ENCODE measurements at places on chromosomes 7 and 10.
A peak's percentile ranks its signal among the peaks of the same experiment; 100 is the strongest.

- no peak for DNase-seq
These were observed 22.1 kb downstream of the CLDN12 start for GRCh38 chr7:90425376-90425775.

DNA sequence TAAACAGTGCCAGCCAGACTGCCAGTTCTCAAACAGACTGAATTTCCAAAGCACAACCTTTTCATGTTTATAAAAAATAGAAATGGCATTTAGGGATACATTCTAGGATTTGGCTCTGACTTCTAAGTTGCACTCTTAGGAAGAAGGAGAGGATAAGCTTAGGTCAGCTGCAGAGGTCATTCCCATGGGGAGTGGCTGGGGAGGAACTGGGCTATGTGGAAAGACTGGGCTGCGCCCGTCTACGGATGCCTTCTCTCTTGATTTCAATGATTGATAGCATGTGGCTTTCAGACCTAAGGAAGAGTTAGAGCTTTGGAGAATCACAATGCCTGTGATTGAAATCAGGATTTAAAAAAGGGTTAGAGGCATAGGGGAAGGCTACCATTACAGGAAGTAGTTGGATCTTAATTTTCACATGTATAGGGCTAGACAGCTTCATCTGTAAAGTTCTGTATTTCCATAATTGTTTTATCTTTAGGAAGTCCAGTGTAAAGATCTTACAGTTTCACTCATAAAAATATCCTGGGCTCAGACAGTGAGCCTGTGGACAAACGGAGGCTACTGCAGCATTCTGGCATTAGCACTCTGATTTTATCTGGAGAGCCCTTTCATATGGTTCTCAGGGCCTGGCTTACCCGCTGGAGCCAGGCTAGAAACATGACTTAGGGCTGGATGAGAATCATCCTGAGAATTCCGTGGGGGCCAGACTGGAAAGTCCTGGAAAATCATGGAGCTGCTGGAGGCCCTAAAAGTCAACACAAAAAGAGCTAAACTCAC, 29.5 kb downstream of the NUDT5 start:
- no peak for DNase-seq

- no peak for DNase-seq
These were observed 210.1 kb downstream of the JCAD start for GRCh38 chr10:29849126-29849833.

DNA sequence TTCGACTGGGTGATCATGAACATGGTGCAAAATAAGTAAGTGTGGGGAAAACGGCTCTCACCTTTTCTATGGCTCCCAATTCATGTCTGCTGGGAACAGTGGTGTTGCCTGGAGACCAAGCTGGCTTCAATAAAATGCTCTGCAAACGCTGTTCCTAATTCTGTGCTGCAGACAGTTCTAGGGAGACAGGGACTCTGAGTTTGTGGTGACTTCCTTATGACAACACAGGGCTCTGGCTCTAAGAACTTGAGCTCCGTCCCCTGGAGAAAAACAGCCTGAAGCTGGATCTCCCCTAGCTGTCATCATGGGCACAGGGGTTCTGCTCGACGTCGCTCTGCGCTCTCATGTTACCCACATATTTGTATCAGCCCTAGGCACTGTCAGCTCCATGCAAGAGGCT, 61.0 kb upstream of the INSYN2A start:
- no peak for DNase-seq

- no peak for DNase-seq
These were observed 47.6 kb downstream of the FZD1 start for GRCh38 chr7:91311839-91312238.

DNA sequence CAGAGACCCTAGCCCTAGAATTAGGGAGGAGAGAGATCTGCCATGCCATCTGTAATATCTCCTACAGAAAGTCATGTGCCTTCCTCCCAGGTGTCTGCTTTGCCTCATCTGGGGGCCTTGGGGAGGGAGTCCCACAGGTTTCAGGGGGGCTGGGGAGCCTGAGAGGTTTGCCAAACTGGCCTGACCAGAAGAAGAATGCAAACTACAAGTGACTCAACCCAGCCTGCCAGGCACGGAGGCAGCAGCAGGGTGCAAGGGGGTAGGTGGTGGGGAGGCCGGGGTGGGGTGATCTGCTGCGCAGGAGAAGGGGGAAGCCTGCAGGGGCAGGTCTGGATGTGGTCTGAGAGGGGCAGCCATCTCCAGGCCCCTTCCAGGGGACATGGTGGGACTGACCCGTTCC, 9.6 kb upstream of the TRIM8 start:
- DNase-seq = no peak

DNA sequence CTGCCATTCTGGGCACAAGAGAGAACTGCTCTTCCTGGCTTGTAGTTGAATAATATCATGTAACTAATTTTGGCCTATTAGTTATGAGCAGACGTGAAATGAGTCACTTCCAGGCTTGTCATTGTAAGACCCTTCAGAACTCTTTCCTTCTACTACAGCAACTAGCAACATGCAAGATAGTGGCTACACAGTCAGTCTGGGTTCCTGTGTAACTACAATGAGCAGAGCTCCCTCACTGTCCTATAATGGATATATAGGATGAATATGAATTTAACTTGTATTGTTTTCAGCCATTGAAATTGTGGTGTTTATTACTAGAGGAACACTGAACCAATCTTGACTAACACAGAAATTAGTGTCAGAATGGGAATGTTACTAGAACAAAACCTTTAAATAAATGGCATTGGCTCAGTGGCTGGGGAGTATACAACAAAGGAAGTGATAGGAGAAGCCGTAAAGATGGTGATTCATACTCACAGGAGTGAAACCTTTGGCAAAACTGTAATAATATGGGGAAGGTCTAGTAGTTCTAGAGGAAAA, 2.9 kb upstream of the MTPN start:
- DNase-seq = peak; percentile 54

GRCh38 chr10:110224992-110225391, 17.6 kb downstream of the MXI1 start:
- DNase-seq = no peak

- no peak for DNase-seq
These were observed 399.8 kb downstream of the HTR7 start for GRCh38 chr10:90458054-90458453.

DNA sequence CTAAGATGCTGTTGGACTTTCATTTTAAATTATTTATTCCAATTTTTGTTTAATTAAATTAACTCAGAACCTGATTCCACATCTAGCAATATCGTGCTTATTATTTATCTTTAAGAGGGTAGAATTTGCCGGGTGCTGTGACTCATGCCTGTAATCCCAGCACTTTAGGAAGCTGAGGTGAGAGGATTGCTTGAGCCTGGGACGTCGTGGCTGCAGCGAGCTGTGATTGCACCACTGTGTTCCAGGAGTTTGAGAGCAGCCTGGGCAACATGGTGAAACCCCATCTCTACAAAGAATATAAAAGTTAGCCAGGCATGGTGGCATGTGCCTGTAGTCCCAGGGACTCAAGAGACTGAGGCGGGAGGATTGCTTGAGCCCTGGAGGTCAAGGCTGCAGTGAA, 47.8 kb downstream of the ZFAND4 start:
- no peak for DNase-seq

- DNase-seq = peak; percentile 59
These were observed 16.7 kb downstream of the LRRN3 start for GRCh38 chr7:111107579-111107978.

- DNase-seq = no peak
These were observed 67.9 kb downstream of the ADD3 start for GRCh38 chr10:110075686-110076085.

DNA sequence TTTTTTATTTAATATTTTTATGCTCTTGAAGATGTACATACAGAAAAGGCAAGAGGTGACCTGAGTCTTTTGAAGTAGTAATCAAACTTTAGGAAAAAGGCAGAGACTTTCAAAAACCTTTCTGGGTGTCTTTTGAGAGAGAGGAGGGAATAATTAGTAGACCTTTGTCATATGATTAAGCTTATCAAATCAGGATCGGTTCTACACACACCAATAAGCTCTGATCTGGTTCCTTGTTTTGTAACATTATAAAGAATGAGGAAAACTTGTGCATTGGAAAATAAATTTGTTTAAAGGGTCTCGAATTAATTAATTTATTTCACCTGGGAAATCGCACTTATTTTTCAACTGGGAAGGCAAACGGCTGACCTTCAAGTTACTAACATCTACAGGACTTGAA, 11.9 kb downstream of the TWIST1 start:
- DNase-seq = no peak

DNA sequence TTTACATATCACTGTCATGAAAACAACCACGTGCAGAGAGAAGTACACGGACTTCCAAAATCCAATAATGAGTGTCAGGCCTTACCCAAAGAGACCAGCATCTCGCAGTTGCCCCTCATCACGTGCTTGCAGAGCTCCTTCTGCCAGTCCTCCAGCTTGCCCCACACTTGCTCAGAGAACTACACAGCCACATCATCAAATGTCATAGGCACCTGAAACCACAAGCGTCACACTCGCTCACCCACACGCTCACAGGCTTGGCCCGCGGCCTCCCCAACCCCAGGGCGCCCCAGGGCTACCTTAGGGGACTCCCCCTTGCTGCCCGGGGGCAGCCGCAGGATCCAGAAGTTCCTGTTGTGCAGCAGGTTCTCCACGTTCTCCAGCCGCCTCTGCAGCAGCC, 123.4 kb upstream of the ZNF746 start:
- DNase-seq = no peak

DNA sequence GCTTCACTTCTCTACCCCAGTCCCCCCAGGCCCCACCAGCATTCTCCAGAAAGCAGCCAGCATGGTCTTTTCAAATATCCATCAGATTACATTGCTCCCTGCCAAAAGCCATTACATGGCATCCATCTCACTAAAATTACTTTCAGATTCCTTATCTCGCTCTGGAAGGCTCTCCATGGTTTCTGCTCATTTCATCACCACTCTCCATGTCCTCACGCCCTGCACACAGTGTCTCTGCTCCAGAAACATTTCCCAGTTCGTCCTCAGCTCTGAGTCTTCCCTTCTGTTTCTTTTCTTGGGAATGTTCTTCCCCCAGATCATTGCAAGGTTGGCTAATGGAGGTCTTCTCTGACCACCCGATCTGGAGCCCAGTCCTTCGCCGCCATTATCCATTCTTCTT, 499.1 kb downstream of the KCNMA1 start:
- DNase-seq = no peak

DNA sequence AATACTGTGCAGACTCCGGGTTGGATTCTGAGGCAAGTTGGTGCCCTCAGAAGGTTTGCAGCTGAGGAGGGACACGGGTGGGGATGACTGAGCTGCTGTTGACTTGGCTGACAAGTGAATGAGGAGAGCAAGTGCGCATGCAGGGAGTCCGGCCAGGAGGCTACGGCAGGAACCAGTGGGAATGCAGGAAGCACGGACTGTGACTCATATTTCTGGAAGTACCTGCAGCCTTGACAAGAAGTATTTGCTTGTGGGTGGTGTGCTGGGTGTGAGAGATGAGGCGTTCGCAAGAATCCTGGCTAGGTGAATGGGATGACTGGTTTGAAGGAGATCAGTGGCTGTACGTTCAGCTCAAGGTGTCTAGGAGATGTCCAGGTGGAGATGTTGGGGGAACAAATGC, 30.8 kb upstream of the FXYD4 start:
- DNase-seq = no peak

- DNase-seq = no peak
These were observed 26.3 kb downstream of the TMEM60 start for GRCh38 chr7:77771901-77772300.

- no peak for DNase-seq
These were observed 25.5 kb downstream of the ZNF713 start for GRCh38 chr7:55912748-55913158.

DNA sequence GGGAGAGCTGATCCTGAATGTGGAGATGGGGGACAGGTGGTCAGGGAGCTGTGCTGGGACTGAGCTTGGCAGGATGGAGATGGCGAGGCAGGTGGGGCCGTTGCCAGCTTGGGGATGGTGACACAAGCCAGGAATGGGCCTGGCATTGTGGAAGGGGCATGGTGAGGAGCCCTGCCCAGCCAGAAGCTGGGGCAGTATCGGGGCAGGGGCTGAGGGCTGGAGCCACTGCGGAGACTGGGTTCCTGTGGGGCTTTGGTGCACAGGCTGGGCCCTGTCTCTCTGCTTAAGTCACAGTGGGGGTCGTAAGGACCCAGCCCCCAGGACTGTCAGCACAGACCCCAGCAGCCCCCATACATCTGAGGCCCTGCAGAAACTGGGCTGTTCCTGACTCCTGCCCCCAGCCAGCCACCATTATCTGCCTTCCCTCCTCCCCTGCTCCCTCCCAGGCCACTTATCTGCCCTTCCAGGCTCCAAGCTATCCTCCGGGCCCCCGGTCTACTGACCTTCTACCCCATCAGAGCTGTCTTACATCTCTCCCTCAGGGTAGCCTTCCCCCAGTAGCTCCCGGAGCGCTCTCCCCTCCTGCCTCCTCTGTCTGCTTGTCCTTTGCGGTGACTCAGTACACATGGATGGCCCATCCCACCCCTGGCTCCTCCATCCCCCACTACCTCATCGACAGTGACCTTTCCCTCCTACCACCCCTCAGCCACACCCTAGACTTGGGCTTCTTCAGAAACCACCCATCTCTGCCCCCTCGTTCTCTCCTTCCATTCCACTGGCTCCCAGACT, 44.2 kb downstream of the PPIF start:
- no peak for DNase-seq

DNA sequence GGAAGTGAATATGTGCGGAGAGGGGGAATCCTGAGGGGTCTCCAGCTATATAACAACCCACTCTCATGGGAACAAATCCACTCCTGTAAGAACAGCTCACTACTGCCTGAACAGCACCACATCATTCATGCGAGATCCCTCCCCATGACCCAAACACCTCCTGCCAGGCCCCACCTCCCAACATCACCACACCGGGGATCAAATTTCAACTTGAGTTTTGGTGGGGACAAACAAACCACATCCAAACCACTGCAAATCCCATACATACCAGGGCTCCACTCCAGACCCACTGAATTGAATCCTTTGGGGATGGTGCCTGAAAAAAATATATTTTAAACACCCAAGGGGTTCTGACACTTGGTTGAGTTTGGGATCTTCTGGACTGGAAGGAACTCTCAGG, 181.5 kb upstream of the PLXNA4 start:
- DNase-seq = no peak

- no peak for DNase-seq
These were observed 20.1 kb upstream of the ITPRID1 start for GRCh38 chr7:31493714-31494181.
